Stimulated activated CD8-positive, alpha-beta memory T cell treated with anti-CD3 and anti-CD28 coated beads, Interleukin-15, amount 100 ng/mL, for 24 hours (primary cell): ENCODE measurements at places on chromosomes 2 and 18.

DNA sequence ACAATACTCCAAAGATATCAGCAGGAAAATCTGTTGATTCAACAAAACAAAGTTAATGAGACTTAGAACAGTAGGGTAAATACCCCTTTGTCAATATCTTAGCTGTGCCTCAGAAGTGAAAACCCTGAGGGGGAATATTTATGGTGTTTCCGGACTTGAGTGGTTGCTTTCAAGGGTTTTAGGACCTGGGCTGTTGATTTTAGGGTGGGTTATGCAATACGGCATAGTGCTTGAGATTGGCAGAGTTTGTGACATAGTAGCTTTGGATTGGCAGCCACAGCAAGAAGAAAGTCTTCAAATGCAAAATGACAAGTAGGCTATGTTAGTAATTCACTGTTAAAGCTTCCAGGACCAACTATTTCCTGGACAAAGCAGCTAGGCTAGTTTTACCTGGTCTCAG, 826.3 kb upstream of the CDH2 start:
- no peak for DNase-seq

- DNase-seq, result no peak
Observed at GRCh38 chr2:19886261-19886660, 15.5 kb downstream of the TTC32 start.

DNA sequence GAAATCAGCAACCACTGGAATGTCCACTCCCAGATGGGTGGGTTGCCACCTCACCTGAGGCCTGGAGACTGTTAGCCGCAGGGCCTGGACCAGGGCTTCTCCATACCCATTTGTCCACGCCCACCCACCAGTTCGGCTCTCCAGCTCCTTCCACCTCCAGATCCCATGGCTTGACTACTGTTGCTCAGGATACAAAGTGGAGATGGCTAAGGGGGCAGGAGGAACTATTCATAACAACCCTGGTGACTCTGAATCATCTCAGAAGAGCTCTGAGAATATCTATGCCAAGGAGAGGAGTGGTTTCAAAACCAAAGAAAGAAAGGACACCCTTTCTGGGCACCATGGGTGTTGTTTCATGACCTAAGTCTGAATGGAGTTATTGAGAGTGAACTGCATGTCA, 145.8 kb downstream of the LAMA3 start:
- no peak for DNase-seq

- DNase-seq, result no peak
Observed at GRCh38 chr18:76263046-76264005, 231.7 kb downstream of the ZNF516 start.

- DNase-seq, result no peak
Observed at GRCh38 chr18:67386032-67386431, 130.5 kb downstream of the DSEL start.

DNA sequence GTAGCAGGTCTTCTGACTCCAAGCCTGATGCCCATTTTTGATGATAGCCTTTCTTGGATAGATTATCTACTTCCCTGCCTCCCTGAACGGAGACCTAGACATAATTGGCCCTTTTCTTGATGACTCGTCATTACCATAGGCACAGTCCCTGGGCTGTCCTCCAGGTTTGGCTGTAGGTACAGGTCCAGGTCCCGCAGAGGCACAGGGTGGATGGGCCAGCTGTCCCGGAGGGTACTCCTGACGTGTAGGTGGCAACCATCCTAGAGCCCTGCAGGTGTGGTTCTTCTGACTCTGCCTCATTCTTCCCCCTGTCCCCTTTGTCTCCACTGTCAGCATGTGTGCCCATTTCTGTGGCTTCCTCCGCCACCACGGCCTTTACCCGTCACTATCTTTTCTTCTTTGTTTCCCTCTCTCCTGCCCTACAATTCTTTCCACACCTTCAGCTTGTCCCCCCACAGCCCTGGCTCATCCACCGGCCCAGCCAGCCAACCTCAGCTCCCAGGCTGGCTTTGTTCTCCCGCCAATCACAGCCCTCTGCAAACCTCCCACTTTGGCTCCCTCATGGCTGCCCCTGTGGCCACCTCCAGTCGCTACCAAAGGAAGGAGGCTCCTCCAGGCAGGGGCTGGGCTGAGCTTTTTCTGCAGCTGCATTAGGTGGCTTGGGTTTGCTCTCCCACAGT, 102.8 kb downstream of the SMAD7 start:
- no peak for DNase-seq

- DNase-seq, result no peak
Observed at GRCh38 chr2:230644356-230644935, 68.2 kb upstream of the CAB39 start.

- no peak for DNase-seq
Observed at GRCh38 chr2:230097424-230097823, 28.7 kb upstream of the SLC16A14 start.

DNA sequence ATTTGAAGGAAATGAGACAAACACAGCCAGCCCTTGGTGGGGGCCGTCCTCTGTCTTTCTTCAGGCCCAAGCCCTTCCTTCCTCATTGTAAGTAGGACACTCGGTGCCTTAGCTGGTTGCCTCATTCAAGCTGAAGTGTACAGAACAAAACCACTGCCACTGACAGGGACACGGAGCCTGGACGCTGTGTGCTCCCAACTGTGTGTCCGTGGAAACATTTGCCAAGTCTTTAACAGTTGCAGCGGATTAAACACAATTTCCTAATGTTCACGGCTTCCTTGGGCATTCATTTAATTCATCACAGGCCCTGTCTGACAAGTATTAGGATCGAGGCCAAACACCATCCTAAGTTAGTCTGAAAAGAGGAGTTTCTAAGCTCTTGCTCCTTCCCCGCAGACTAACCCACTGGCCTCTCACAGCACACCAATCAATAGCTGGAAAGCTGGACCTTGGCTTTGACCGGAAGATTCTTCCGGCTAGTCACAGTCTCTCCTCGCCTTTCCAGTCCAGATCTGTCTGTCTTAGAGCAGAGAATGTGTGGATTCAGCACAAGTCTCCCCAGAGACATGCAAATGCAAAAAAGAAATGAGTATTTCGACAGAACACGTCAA, 68.7 kb upstream of the ACSL3 start:
- no peak for DNase-seq

DNA sequence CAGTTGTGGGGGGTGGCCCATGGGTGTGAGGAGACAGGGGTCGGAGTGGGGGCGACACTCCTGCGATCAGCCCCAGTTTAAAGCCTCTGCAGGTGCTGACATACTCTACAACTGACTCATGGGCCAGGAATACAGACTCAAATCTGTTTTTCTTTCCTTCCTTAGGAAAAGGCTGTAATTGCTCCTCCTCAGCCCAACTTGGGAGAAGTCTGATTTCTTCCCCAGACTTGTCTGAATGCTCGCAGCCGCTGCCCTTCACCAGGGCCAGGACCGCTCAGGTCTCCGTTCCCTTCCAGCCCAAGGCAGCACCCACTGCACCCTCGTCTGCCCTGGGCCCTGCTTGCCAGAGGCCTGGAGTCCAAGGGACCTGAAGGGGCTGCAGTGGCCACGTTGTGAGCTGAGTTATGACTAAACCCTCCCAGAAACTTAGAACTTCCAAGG, 41.3 kb downstream of the RHOB start:
- no peak for DNase-seq

- no peak for DNase-seq
Observed at GRCh38 chr2:84946204-84947009, 24.6 kb upstream of the KCMF1 start.

GRCh38 chr18:74831571-74832250, 234.0 kb downstream of the ZNF407 start:
- no peak for DNase-seq

- DNase-seq, result no peak
Observed at GRCh38 chr18:13161276-13161899, 57.2 kb upstream of the LDLRAD4 start.

DNA sequence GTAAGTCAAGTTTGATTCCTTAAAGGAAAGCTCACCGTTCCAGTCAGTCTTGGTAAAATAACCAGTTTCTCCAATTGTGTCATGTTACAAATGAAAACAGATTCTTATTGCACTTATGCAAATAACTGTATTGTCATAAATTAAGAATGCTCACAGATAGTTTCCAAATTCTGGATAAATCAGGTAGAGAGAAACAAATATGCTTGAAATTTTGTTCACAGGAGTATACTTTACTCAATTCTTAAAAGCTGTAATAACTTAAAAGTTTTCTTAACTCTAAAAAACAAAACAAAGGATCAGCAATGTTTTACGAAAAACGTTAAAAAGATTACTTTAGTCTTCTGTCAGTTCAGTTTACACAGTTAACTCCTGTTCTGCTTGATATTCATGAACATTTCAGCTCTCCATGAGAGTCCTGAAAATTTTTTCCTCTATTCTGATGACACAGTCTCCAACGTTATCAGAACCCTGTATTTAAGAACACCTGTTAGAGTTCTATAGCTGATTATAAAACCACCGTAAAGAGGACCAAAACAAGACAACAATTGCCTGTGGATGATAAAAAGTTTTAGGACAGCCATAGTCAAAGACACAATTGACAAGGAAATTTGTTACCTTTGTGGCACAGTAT, 4.4 kb downstream of the GAL3ST2 start:
- DNase-seq, result no peak

DNA sequence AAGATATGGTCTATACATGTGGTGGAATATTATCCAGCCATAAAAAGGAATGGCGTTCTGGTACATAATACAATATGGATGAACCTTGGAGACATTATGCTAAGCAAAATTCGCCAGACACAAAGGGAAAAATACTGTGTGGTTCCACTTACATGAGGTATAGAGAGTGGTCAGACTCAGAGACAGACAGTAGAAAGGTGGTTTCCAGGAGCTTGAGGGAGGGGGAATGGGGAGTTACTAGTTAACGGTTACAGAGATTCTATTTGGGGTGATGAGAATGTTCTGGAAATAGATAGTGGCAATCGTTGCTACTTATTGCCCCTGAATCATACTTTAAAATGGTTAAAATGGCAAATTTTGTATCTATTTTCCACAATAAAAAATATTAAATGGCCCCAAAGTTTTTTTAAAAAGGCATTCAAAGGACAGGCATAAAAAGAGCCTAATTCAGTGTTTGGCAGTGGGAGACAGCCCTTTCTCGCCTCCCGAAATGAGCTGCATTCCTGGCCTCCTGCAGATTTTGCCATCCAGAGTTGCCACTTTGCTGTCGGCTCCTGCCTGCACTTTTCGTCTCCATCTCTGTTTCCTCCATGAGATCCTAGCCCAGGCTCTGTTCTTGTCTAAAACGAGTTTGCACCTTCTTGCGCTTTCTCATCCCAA, 13.5 kb downstream of the TNFRSF11A start:
- DNase-seq, result no peak

DNA sequence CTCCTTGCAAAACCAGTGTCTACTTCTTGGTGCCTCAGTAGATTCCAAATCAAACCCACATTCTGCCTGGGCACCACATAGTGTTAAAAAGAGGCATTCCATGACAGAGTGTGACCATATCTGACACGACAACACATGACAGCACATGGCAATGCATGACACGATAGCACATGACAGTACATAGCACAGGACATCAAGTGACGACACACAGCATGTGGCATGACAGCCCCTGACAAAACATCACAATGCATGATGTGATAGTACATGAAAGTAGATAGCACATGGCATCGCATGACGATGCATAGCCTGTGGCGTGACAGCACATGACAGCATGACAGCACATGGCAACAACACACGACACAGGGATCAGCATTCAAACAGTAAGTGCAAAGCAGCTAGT, 845.9 kb upstream of the SALL3 start:
- DNase-seq, result no peak

DNA sequence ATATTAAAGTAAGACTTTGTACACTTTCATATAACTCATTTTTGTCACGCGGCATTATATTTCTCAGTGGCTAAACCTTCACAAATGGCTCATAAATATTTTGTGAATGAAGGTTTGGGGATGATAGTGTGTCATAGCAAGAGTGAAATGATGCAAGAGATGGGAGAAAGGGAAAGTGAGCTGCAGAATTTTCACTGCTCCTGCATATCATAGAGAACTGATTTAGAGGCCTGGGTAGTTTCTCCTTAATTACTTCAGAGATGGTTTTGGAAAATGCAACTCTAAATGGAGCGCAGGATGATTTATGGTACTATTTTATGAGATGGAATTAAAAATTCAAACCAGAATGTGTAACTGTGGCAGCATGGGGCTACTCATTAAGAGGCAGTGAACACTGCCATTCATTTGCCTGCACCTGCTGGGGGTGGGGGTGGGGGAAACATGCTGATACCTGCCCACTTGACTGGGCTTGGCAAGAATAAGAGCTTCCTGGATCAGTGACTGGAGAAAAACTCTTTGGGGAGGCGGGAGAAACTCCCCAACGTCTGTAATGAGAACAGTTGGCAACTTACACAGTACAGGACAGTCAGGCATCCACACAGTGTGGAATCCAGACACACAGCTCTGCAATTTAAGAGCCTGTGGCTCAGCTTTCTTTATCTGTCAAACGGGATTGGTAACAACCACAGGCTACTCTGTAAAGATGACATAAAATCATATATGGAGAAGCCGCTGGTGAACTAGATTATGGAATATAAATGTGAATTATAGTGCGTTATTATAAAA, 941.9 kb downstream of the SLC4A3 start:
- no peak for DNase-seq

DNA sequence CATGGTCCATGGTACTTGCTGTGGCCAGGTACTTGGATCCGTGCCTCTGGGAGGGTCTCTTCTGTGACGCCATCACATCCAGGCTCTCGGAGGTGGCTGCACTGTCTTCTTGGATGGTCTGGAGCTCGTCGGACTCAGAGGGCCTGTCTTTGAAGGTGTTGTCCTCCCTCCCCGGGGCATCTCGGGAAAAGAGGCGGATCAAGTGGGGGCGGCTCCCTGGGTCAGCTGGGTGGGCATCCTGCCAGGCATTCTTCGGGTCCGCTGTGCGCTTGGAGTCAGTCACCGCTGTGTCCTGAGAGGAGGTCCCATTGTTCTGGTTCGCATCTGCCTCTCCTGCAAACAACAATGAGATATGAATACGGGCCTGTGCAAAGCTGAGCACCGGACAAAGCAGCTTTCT, 115.6 kb downstream of the MBP start:
- no peak for DNase-seq

DNA sequence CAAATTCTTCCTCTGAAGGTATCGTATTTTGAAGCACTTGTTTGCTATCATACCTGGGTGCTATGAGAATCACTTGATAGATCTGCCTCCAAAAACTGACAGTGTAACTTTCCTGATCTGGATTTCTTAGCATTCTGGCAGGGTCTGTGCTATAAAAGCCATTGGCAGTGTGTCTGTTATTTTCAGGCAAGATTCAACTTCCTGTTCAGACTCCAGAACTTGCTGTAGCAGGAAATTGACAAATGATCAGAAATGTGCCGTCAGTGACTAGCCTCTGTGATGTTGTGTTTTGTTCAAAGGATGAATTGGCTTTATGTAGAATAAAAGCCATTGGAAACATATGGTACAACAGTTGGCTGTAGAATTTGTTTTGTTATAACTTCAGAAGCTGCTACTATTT, 273.3 kb downstream of the PTPRM start:
- DNase-seq, result no peak

GRCh38 chr2:45965871-45966498, 314.5 kb downstream of the PRKCE start:
- DNase-seq, result no peak
